ENCODE measurements at places on chromosomes 16 and 17.
A peak's percentile ranks its signal among the peaks of the same experiment; 100 is the strongest.

- peak; percentile 25 for DNase-seq
These were observed 577 bp downstream of the GSPT1 start for GRCh38 chr16:11915114-11915643.

DNA sequence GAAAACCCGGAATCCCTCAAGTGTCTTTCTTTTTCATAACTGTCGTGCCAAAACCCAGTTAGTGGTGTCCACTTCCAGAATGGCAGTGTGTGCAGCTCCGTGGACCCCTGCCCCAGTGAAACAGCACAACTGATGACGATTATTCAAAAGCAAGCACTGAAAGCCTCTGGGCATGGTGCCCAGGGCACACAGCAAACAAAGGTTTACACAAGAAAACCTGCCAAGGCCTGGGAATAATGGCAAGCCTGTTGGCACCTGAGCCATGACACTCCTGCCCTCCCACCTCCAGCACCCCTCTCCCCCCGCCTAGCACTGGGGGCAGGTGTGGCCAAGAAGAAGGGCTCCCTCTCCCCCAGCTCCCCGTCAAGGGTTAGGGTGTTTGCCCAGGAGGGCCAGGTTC, 2.8 kb downstream of the PKMYT1 start:
- no peak for DNase-seq

- no peak for DNase-seq
These were observed 13.5 kb downstream of the ELAC2 start for GRCh38 chr17:13004336-13004735.

GRCh38 chr16:81713295-81713772, 65.8 kb upstream of the PLCG2 start:
- no peak for DNase-seq

DNA sequence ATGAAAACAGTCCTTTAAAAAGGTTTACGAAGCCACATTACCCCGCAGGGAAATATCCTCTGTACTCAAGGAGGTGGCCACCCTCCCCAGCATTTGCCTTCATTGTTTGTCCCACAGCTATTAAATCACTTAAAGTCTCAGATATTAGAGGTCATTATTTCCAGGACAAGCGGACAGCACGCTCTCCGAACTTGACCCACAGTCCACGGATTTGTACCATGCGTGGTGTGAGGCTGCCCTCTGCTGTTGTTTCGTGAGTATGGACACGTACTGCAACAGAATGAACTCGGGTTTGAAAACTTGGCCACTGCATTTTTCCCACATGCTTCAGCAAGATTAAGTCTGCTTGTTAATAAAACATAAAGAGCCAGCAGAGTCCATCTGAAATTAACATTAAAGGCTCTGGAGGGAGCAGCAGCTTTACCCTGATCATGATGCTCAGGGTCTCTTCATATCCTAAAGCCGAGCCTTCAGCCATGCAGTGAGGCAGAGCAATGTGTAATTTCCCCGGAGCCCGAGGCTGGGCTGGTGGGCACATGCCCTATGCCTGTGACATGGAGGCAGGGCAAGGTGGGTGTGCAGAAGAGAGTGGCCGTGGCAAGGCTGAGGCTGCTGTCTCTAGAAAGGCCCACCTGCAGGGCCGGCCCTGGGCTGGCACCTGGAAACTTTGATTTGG, 19.7 kb downstream of the MEAK7 start:
- DNase-seq: no peak

DNA sequence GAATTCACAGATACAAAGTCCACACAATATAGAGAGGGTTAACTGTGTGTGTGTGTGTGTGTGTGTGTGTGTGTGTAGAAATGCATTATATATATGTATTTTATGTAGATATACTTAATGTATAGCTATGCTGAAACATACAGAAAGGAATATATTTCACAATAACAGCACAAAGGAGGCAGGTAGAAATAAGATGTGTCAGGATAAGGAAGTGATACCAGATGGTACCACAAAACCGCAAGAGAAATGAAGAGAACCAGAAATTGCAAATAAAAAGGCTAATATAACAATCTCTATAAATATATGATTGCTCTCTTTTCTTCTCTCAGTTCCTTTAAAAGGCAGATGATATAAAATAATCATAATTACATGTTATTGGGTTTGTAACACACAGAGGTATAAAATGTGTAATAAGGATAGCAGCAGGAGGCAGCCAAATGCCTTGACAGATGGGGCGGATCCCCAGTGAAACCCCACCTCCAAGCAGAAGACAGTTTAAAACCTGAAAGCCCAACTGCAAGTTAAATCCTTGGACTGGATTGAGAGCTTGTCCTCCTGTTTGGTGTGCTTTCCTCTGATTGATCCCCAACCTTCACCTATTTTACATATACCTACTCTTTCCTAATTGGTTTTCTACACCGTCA, 365.4 kb upstream of the C16orf82 start:
- no peak for DNase-seq

DNA sequence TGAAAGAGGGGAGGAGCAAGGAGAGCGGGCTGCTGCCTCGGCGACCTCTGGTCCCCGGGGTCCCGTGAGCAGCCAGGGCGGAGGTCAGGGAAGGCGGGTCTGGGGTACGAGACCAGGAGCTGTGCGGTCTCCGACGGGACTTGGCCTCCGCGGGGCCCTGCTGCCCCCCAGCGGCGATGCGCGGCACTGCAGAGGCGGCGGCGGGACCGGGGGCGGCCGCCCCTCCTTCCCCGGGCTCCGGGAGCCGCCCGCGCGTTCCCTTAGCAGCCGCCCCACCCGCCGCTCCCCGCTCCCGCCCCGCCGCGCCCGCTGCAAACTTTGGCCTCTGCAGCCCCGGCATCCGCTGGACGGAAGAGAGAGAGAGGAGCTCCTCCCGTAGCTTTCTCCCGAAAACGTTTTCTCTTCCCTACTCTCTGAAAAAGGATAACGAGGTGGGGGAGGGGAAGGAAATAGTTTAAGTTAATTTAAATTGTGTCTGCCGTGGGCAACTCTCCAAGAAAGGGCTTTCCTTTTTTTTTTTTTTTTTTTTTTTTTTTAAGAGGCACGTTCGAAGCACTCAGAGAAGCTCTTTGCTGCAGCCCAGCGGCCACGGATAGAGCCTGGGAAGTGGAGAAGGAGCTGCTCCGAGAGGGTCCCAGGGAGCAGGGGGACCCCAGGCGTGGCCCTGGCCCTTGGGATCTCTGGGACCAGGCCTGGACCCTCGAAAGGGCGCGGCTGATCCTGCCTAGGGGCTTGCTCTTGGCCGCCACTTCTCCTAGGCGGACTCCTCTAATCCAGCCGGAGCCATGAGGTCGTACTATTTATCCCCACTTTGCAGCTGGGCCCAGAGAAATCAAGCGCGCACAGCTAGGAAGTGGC, 43.2 kb downstream of the C16orf82 start:
- peak; percentile 80 for DNase-seq

DNA sequence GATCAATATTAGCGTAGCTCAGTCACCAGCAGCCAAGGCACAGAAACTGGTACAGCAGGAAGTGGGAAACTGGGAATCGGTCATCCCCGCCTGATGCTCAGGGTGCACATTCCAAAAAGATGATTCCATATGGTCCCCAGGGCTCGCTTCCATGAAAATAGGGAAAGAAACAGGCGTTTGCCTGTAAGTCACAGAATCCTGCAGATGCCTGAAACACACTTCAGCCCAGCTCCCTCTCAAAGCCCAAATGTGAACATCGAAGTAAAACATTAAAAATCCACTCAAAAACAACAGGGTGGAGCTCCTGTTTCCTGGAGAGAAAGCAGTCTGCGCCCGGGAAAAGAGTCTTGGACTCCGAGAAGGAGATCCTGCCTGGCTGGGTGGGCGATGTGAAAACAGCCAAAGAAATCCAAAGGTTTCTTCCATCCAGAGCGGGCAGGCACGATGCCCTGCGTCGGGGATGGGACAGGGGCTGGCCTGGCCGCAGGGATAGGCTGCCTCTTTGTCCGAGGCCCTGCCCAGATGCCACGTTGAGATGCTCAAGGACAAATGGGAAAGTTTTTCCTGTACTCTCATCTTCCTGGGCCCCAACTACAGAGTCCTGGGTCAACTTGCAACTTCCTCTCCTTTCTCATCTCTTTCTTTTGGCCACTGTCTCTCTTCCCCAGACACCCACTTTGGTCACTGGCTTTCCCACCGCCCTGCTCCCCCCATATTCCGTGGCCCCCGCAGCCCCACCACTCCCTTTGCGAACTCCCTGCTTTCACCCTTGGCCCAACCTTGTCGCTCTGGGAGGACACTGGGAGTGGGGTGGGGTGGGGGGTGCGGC, 743 bp downstream of the WIPI1 start:
- no peak for DNase-seq

- DNase-seq: no peak
These were observed 81.2 kb downstream of the C16orf95 start for GRCh38 chr16:87235810-87236515.

- no peak for DNase-seq
These were observed 113.4 kb downstream of the ENGASE start for GRCh38 chr17:79188048-79188447.

DNA sequence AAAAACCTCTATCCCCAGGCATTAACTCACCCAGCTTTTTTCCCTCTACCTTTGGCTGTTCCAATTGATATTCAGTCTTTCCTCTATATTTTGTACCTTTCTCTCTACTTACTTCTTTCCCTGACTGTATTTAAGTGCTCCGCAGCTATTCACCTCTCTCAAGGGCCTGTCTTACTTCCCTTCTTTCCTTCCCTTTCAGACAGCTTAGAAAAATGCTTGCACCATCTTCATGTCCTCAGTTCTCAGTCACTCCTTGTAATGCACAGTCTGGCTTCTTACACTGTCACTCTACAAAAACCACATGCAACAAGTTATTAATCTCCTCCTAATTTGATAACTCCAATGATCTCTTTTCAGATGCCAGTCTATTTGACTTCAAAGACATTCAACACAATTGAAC, 163.4 kb downstream of the PHKB start:
- no peak for DNase-seq

GRCh38 chr16:1019231-1020090, 37.9 kb downstream of the SOX8 start:
- DNase-seq: no peak

- DNase-seq: no peak
These were observed 211.7 kb downstream of the C16orf78 start for GRCh38 chr16:49585143-49585832.

GRCh38 chr16:25279491-25279890, 21.8 kb upstream of the ZKSCAN2 start:
- DNase-seq: no peak

- DNase-seq: no peak
These were observed 23.2 kb upstream of the WSCD1 start for GRCh38 chr17:6046931-6047330.

DNA sequence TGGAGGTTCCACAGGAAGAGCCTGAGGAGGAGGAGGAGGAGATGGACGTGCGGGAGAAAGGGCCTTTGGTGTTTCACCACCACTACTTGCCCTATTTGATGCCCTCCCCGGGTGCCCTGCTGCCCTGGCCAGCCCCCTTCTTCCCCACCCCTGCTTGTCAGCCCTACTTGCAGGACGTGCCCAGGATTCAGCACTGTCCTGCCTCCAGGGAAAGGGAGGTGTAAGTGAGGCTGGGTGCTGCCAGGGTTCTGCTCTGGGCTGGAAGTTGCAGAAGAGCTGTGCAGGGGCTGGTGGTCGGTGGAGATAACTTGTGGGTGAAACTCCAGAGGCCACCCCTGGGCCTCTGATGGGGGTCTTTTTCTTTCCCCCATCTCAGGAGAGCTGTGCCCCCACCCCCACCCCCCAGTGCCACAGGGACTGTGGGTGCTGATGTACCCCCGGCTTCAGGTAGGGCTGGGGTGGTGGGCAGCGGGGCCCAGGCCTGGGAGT, 3.0 kb downstream of the PRR29 start:
- DNase-seq: no peak

- no peak for DNase-seq
These were observed 14.2 kb downstream of the CLCN7 start for GRCh38 chr16:1460602-1461138.

GRCh38 chr16:31201582-31202413, 762 bp downstream of the PYCARD start:
- DNase-seq: peak; percentile 25

DNA sequence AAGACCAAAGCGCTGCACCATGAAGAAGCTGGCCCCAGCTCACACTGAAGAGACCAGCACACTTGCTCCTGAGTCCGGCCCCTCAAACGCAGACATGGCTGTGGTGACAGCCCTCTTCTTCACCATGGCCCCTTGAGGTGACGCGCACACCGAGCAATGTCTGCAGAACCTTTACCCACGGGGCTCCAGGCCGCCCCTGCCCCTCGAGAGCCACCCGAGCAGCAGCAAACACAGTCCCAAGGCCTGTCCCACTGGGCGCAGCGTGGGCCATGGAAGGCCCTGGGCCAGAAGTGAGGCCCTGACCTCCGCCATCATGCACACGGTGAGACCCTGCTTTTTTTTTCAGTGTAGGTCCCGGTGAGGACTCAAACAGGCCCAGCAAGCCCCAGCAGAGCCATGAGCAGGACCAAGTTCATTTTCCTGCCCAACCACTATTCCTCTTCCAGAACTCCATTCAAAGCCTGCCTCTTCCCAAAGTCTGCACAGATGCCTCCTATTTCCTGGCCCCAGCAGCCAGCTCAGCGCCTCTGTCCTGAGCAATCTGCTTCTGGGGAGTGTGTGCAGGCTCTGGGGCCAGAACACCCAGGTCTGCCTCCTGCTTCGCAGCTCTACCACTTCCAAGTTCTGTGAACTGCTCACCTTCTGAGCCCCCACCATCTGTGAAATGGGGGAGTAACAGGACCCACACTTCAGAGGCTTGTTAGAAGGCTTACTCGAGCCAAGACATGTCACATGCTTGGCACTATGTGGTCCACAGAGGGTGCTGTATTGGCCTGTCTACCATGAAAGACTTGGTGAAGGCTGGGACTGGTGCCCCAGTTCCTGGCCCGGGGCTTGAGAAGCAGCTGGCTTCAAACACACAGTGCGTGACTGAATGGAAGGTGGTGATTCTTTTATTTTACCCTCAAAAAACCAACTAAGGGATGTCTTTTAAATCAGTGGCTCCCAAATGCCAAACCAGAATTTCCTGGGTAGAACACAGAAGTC, 35.7 kb upstream of the GSG1L start:
- DNase-seq: no peak

DNA sequence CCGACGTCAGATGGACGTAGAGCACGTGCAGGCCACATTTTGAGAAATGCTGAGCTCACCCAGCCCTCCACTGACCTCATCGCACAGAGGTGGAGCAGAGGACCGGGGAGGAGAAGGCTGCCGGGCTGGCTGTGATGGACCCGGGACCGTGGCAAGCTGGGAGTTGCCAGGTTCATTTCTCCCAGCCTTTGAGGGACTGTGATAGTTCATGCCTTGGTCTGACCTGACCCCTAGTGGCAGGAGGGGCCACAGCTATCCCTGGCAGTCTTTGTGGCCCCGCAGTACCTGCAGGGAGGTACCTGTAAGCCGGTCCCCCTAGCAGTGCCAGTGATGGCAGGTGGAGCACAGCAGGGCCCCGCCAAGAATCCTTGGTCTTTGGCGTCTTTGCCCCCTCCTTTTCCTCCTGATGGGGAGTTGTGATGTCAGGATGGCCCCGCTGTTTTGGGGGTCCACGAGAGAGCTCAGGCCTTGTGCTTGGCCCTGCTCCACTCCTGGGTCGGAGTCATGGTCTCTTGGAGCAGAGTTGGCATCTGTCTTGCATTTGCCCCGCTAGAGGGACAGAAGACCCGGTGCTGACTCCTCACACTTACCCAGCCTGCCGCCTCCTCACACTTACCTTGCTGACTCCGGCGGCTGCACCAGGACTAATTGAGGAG, 50.4 kb downstream of the OR1D5 start:
- DNase-seq: peak; percentile 62
